ENCODE measurements at places on chromosomes 3 and 15. TPM values are rescaled to one million over a fixed set of nuclear protein-coding genes. Genes with fewer than 3 reads are reported as not detected.

DNA sequence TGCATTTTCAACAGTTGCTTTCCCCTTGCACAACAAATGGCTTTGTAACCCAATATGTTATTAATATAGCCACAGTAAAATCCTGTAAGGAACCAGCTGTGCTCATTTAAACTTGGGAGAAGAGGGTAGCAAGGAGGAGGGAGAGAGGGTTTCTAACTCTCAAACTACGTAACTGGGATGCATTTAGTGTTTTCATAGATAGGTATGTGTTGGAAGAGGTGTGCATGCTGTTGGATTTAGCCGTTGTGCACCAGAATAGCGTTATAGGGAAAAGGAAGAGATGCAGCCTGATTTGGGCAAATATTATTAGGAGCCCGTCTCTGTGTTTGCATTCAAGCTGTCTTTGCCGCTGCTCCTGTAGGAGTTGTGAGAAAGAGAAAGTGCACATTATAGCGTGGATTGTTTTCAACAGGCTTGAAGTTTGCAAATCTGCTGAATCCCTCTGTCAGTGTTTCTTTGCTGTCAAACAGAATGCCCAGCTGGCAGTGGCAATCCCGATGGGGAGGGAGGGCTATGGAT is 39.4 kb downstream of the ARPP21 start:
- no peak for DNase-seq

CD200R1 gene
- total RNA-seq: 0.82 TPM

GRCh38 chr15:71804226-71804625 is 6.1 kb upstream of the NR2E3 start:
- no peak for DNase-seq

GRCh38 chr3:106030627-106030963 is 161.8 kb upstream of the CBLB start:
- DNase-seq: no peak

DNA sequence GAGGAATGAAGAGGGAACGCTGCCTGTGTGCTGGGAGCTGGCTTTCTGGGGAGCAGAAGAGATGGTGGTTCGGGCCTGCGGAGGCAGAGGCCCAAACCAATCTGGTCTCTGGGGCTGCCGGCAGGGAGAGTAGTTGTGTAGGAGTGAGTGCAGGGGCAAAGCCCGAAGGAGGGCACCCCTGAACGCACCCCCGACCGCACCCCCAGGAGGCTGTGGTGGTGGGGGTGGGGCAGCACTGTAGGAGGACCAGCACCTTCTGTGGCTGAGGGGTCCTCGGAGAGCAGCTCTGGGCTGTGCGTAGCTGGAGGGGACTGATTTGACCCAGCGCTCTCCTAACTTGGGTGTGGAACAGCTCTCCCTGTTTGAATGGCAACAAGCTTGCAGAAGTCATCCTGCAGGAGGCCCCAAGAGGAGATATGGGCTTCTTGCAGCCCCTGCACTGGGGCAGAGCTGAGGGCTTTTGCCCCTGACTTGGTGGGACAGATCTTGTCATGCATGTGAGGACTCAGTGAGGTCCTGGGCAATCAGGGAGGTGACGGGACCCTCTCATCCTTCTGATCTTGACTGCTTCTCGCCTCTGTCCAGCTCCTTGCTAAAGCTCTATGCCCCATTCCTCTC is 26.1 kb downstream of the C15orf39 start:
- DNase-seq: no peak

PSMD2 gene
- total RNA-seq: 263 TPM

DNA sequence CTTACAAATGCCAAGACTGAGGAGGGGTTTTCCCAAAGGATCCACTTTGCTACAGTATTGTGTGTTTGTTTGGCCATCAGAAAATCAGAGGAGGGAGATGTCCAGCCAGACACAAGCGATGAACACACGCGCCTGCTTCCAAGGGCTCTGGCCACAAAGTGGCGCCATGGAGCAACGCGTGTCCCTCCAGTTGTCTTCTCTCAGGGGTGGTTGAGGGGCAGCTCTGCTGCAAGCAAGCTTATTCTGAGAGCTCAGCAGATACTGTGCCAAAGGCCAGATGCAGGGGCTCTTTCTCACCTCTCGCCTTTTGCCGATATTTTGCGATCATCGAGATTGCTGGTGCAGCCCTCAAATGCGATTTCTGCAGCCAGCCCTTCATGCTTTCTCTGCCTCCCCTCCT is 88.9 kb upstream of the OSBPL11 start:
- DNase-seq: no peak

HLTF gene
- 117 TPM for total RNA-seq

DNA sequence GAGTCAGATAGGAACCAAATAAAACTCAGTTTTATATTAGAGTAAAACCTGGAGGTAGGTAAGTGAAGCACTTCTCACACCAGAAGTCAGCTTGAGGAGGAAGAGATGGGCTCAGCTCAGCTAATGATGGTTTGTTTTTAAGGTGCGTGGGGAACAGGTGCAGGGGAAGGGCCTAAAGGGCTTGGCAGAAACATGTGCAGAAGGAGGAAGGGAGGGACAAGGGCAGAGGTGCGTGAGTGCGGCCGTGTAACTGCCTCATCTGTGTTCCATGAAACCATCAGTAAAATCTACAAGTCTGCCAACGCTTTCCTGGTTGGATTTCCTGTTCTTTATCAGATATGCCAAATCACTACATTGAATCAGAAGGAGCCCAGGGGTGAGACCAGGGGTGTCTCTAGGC is 19.9 kb downstream of the FYCO1 start:
- no peak for DNase-seq

GRCh38 chr3:158443632-158444031 is 127.4 kb upstream of the MLF1 start:
- no peak for DNase-seq

GRCh38 chr3:131020122-131020693 is 6.4 kb downstream of the ASTE1 start:
- no peak for DNase-seq

DNA sequence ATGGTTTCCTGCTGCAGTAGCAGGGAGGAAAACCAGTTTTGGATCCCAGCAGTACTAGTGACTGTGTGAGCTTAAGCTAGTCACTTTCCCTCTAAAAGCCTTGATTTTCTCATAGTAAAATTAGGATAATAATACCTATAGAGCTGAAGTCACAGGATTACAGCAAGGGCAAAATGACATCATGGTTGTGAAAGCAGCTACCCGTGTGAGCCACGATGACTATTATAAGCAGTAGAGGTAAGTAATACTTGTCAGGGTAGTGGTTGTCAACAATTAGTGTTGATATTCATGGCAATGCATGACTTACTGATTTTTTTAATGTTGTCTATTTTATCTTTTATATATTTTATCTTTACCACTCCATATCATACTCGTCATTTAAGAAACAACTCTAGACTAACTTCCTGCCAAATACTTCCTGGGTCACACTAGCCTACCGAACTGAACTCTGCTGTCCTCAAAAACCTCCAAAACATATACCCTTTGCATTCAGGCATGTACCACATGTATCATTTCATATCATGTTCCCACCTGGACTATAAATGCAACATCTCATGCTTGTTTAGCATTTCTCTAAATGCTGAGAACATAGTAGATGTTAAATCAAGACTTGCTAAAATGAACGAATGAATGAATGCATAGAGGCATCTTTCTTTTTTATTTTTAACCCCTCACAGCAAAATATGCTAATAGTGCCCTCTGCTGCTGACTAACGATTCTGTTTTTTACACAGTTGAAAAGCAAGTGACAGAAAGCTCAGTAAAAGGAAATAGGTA is 172.6 kb downstream of the P3H2 start:
- DNase-seq: no peak

GRCh38 chr3:126816298-126816697 is 112.3 kb downstream of the CHCHD6 start:
- DNase-seq: no peak

- DNase-seq: no peak
These were observed 48.9 kb downstream of the LRRFIP2 start for GRCh38 chr3:37125195-37126073.

CPN2 gene
- not detected for total RNA-seq

DNA sequence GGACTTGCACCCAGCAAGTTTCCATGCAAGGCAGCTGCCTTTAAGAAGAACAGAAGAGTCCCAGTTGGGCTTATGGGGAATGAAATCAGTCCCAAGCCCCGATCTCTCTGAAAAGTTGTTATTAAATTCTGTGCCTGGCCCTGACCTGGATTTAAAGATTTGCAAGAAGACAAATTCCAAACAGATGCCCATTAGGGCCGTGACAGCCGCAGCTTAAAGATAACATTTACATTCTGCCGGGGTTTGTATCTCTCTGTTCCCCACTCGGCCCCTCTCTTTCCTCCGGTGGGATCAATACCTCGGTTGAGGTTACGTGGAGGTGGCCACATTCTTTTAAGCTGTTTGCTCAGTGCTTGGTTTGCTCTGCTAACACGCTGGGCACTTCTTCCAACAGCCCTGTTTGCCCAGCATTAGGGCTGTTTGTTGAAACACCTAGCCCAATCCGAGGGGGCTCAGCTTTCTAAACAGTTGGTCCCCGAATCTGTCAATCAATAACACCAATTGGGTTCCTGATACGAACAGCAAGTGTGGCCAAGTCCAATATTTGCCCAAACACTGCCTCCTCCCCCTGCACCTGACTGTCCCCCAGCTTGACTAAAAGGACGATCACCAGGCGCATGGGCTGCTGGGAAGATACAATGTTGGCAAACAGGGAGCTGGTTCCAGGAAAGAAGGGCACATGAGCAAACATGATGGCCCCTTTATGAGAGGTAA is 108.6 kb downstream of the RPLP1 start:
- DNase-seq: no peak

- no peak for DNase-seq
These were observed 53.3 kb downstream of the SLC7A14 start for GRCh38 chr3:170532573-170532972.

CEP70 gene
- 89.7 TPM for total RNA-seq

GRCh38 chr3:180138871-180139270 is 102.1 kb upstream of the PEX5L start:
- DNase-seq: no peak

MEX3B gene
- total RNA-seq: 89.7 TPM

DNA sequence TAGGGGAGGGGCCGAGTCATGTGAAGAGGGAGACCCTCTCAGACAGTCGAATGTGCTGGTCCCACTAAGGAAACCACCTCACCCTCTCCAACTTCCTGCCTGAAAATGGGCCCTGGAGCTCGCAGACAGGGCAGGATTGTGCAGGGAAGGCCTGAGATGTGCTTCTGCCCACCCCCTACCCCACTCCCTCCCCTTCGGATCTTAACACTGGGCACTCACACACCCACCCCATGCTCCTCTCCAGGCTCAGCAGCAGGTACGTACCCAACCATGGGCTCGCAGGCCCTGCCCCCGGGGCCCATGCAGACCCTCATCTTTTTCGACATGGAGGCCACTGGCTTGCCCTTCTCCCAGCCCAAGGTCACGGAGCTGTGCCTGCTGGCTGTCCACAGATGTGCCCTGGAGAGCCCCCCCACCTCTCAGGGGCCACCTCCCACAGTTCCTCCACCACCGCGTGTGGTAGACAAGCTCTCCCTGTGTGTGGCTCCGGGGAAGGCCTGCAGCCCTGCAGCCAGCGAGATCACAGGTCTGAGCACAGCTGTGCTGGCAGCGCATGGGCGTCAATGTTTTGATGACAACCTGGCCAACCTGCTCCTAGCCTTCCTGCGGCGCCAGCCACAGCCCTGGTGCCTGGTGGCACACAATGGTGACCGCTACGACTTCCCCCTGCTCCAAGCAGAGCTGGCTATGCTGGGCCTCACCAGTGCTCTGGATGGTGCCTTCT is 20.0 kb downstream of the ATRIP start:
- DNase-seq: no peak

GRCh38 chr3:68447885-68448284 is 484.5 kb downstream of the TAFA4 start:
- DNase-seq: no peak

UBE3A gene
- total RNA-seq: 278 TPM

EXD1 gene
- 1.2 TPM for total RNA-seq

DNA sequence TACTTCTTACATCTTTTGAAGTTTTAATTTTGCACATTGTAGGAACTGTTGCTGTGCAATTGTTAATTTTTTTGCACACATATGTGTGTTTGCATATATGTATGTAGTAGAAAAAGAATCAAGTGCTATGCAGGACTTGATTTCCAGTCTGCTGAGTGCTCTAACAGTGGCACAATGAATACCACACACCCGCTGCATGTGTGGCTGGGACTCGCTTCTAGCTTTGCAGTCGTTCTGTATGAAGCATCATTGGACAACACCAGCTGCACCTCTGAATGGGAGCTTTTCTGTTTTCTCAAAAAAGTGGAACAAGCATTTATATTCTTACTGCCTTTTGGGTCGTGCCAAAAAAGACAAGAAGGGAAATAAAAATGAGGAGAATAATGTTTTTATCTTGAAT is 564.7 kb downstream of the FOXP1 start:
- no peak for DNase-seq

CFAP161 gene
- 6.9 TPM for total RNA-seq

MON1A gene
- 14.7 TPM for total RNA-seq

DNA sequence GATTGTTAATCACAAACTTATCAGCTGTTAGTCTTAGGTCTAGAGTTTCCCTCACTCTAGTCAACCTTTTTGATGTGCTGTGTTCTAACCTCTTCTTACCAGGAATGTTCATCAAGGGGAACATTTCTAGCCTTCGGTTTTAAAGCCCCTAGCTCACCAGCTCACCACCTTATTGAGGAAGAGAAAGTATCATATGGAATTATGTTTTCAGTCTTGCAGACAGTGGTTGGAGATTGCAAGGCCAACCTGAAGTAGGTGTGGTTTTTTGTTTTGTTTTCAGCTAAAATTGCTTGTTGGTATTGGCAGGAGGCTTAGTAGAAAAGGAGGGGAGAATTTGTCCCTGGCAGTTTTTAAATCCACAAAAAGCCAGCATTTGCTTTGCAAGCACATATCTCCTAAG is 48.4 kb upstream of the CCDC80 start:
- DNase-seq: no peak

DNA sequence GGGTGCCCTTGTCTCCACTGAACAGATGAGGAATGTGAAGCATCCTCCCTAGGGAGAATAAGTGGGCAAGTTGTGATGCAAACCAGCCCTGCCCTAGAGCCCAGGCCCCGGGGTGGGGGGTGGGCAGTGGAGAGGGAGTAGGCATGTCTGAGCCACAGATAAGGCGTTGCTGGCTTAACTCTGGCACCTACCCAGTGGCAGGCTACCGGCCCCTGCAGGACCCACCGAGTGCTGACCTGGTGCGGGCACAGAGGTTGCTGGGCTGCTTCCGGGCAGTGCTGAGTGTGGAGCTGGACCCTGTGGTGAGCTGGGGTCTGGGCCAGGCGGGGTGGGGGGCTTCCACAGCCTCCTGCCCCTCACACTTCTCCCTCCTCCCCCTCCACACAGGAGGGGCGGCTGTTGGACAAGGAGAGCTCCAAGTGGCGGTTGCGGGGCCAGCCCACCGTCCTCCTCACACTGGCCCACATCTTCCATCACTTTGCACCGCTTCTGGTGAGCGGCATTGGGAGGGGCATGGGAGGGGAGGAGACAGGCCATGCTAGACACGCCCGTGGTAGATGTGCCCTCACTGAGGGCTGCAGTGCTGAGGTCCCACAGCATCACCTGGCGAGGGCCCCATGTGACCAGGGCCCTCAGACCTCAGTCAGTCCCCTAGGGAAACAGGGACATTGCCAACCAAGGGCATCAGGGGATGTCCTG is 10.1 kb downstream of the RNF123 start:
- DNase-seq: no peak

NCBP2 gene
- 91.3 TPM for total RNA-seq

- DNase-seq: no peak
These were observed 28.9 kb downstream of the ZXDC start for GRCh38 chr3:126446791-126447190.

HPS3 gene
- total RNA-seq: 22.0 TPM

- no peak for DNase-seq
These were observed 37.8 kb upstream of the ANPEP start for GRCh38 chr15:89852342-89852995.

CCDC191 gene
- total RNA-seq: 4.1 TPM

FANCD2 gene
- total RNA-seq: 6.1 TPM
